ENCODE measurements at places on chromosomes 4 and X.

- no peak for DNase-seq
Observed at GRCh38 chrX:102712216-102712966, at the start of gene GPRASP2. GPRASP2 (plus strand) TSS chrX:102712448; CDS start chrX:102714870, 2,422 bp downstream.

DNA sequence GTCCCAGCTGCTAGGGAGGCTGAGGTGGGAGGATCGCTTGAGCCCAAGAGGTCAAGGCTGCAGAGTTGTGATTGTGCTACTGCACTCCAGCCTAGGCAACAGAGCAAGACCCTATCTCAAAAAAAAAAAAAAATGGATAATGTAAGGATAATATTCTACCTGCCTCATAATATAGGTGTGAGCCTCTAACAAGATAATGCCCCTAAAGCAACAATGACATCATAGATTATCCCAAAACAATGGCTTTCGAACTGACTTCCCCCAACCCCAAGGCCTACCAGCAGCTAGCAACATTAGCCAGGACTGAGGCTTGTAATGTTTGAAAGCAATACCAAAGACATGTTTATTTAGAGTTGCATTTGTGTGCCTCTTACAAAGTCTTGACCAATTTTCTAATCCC, 33.9 kb upstream of the ATP6AP2 start:
- no peak for DNase-seq

DNA sequence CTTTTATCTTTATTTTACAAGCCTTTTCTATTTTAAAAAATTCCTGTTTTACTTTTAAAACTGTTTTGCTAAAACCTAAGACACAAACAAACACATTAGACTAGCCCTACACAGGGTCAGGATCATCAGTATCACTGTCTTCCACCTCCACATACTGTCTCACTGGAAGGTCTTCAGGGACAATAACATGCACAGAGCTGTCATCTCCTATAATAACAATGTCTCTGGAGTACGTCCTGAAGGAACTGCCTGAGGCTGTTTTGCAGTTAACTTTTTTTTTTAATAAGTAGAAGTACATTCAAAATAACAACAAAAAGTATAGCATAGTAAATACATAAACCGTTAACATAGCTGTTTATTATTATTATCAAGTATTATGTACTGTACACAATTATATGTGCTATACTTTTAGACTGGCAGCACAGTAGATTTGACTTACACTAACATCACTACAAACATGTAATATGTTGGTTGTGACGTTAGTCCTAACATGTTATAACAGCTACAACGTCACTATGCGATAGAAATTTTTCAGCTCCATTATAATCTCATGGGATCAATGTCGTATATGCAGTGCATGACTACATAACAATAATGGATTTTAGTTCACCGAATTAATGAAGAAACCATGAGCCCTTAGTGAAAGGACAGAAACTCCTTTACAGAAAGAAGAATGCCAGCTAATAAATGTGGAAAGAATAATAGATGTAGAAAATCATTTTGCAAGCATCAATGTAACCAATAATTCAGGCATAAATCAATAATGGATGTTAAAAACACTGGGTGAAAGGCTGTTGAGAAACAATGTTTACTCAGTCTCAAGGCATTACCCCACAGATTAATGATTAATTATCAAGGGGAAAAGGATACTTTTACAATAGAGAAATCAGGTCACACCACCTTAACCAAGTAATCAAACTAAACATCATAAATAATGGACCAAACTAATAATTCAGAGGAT, 49.2 kb downstream of the FBXW7 start:
- peak; percentile 7 for DNase-seq

DNA sequence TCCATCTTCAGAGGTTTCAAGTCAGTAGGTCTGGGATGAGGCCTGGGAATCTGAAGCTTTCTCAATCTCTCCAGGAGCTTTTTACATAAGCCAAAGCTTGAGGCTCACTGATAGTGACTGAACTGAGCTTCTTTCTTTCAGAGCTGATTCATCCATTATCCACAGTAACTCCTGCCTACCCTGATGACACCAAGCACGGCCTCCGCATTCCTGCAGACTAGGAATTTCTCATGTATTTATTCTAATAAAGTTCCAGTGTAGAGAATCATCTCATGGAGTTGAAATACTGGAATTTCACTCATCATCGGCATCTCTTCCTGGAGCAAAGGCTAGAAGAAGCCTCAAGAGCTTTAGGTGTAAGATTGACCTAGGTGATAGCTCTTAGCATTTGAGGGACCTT, 12.1 kb upstream of the DCTD start:
- DNase-seq, result peak; percentile 90

DNA sequence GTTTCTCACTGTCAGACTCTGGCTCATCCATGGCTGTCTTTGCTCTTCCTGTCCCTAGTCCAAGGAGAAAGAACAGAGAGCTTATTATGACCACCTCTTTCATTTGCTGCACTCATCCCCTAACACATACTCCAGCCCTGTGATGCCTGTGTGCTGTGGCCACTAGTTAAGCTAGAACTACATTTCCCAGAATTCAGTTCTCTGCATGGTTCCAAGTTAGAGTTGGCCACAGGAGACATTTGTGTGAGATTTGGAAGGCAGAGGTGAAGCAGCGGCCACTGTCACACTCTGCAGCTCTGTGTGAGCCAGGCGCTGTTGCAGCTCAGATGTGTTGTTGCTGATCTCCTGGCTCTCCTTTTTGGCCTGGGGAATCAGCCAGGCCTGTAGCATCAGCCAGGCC, 188.2 kb upstream of the ATP6AP2 start:
- DNase-seq, result no peak

DNA sequence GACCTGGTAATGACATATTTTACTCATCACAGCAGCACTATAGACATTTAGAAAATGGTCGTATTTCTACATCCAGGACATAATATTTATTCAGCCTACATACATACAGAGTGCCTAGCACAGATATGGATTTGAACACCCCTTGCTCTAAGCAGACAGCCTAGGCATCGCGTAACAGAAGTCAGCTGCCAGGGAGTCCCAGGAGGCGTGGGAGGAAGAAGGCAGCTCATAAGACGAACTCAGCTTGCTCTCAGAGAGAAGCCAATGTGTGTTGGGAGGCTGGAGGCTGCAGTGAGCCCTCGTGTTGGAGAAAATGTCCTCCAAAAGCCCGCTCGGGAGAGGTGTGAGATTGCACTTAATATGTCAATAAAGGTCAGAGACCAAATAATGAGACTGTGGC, 131.6 kb downstream of the BCOR start:
- no peak for DNase-seq

GRCh38 chr4:38497121-38497520, 166.9 kb upstream of the KLF3 start:
- no peak for DNase-seq

DNA sequence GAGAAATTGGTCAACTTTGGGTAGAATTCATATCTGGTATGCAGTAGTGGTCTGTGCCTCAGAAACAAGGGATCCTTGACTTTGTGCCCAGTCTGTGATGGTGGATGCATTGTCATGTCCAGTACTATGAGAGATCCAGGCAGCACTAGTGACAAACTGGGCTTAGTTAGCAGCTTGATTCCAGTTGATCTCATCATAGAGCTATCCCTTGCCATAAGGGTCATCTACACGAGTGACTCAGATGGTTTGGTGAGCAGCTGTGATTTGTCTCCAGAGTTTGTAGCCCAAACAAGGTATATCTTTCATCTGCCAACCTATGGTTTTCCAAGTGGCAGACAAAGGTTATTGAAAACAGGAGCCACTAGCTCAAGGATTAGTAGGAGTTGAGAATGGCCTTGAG, 298.8 kb downstream of the GBA3 start:
- DNase-seq, result no peak
